Central memory CD8-positive, alpha-beta T cell (primary cell): ENCODE measurements at places on chromosomes 6 and 20.

DNA sequence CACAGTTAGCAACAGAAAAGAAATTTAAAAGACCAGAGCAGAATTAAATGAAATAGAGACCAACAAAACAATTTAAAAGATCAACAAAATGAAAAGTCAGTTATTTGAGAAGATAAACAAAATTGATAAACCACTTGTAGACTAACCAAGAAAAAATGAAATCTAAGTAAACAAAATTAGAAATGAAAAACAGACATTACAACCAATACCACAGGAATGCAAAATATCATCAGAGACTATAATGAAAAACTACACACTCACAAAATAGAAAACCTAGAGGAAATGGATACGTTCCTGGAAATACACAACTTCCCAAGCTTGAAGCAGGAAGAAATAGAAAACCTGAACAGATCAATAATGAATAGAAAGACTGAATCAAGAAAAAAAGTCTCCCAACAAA is 97.8 kb downstream of the WDR27 start:
- DNase-seq: no peak

GRCh38 chr6:152575161-152575560 is 62.0 kb downstream of the SYNE1 start:
- no peak for DNase-seq

DNA sequence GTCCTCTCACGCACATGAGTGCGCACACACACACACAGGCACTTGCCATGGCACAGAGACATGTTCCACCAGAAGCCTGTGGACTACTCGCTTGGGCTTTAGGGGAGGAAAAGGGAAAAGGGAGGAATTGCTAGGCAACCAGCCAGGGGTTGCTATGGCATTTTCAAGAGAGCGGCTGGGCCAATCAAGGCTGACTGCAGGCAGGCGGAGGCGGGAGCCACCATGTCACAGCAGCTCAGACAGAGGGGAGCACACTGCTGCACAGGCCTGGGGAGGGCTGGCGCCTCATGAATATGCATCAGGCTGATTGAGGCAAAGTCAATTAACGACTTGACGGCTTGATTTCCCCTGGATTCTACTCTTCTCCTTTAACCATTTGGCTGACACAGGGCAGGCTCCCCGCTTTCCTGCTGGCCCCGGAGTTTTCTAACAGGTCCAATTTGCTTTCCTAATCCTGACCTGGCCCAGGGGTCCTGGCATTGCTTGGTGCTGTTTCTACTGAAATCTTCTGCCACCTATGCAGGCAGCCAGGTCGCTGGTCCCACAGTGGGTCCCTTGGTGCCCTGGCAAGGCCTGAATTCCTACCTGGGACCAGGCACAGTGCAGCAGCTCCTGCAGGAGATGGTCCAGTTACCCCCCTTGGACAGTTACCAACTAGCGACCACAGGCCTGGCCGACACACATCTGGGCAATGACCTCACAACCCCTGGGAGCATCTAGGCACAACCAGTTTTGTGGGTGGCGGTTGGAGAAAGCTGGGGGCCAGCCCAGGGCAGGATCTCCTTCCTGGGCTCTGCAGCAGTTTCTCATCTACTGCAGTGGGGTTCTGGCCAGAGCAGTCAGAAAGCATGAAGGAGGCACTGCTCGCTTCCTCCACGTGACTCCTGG is 52.1 kb downstream of the YTHDF1 start:
- no peak for DNase-seq

- DNase-seq: no peak
These were observed 209.3 kb upstream of the CDH4 start for GRCh38 chr20:61042506-61043385.

- DNase-seq: no peak
These were observed 8.2 kb upstream of the RAE1 start for GRCh38 chr20:57342829-57343228.

GRCh38 chr6:79438030-79438429 is 99.2 kb downstream of the LCA5 start:
- no peak for DNase-seq
